A549 treated with ZK216348 at 1 μM for 4 hours (cell line): ENCODE measurements at places on chromosomes 3 and 15. TPM values are rescaled to one million over a fixed set of nuclear protein-coding genes. Genes with fewer than 3 reads are reported as not detected.

The GSK3B gene
- 24.6 to 33.6 TPM (median 28.8 TPM) in 5 replicates for total RNA-seq

The RLBP1 gene
- not detected in 5 replicates for total RNA-seq

The FRMD4B gene
- 0.56 to 1.3 TPM (median 0.78 TPM) in 5 replicates for total RNA-seq

The NEK10 gene
- total RNA-seq: 0.51 to 1.2 TPM (median 0.89 TPM) in 5 replicates

The LSAMP gene
- 0.04 to 0.49 TPM (median 0.08 TPM) in 5 replicates for total RNA-seq

The SIDT1 gene
- 0.42 to 0.90 TPM (median 0.58 TPM) in 5 replicates for total RNA-seq

The GUCA1C gene
- not detected in 5 replicates for total RNA-seq

The CFAP100 gene
- not detected in 5 replicates for total RNA-seq

The MESD gene
- total RNA-seq: 37.0 to 41.9 TPM (median 38.5 TPM) in 5 replicates

The NOX5 gene
- total RNA-seq: 0.12 to 0.41 TPM (median 0.26 TPM) in 5 replicates

The CFAP91 gene
- total RNA-seq: 0.12 to 1.4 TPM (median 0.57 TPM) in 5 replicates

The CTDSPL gene
- total RNA-seq: 10.2 to 14.7 TPM (median 13.3 TPM) in 5 replicates

The MBNL1 gene
- total RNA-seq: 43.0 to 73.2 TPM (median 58.3 TPM) in 5 replicates

The SNURF gene
- 8.4 to 16.7 TPM (median 14.6 TPM) in 5 replicates for total RNA-seq

The ENTPD3 gene
- not detected in 5 replicates for total RNA-seq

The STRC gene
- total RNA-seq: 0.06 to 0.19 TPM (median 0.11 TPM) in 5 replicates

The DUOX1 gene
- not detected in 5 replicates for total RNA-seq

The CELSR3 gene
- total RNA-seq: 2.5 to 5.7 TPM (median 5.1 TPM) in 5 replicates

The PLXND1 gene
- 66.4 to 104 TPM (median 90.5 TPM) in 5 replicates for total RNA-seq

The CTXN2 gene
- total RNA-seq: not detected in 5 replicates

The PLOD2 gene
- total RNA-seq: 75.4 to 142 TPM (median 121 TPM) in 5 replicates

The CACNA2D2 gene
- 0.15 to 0.69 TPM (median 0.66 TPM) in 5 replicates for total RNA-seq

The OSTN gene
- not detected in 5 replicates for total RNA-seq

The DCP1A gene
- total RNA-seq: 4.8 to 8.7 TPM (median 6.6 TPM) in 5 replicates

The NMNAT3 gene
- total RNA-seq: 1.0 to 2.1 TPM (median 1.7 TPM) in 5 replicates

The CSPG5 gene
- 0.89 to 1.3 TPM (median 1.1 TPM) in 5 replicates for total RNA-seq

The ARID3B gene
- total RNA-seq: 3.2 to 4.5 TPM (median 3.8 TPM) in 5 replicates

The GOLGA6A gene
- 0.06 TPM in 1 of 5 replicates, not detected in the others for total RNA-seq

The ASB14 gene
- total RNA-seq: not detected in 5 replicates

The LRRC31 gene
- total RNA-seq: not detected in 5 replicates

The GOLGA8O gene
- 0.21 to 0.61 TPM (median 0.32 TPM) in 5 replicates for total RNA-seq

The PRR20G gene
- total RNA-seq: 0.35 to 0.56 TPM (median 0.44 TPM) in 5 replicates

The TM4SF1 gene
- total RNA-seq: 858 to 1,846 TPM (median 1,288 TPM) in 5 replicates

The LINGO1 gene
- 5.3 to 12.5 TPM (median 10.7 TPM) in 5 replicates for total RNA-seq

The CRYBG3 gene
- 6.9 to 10.9 TPM (median 7.1 TPM) in 5 replicates for total RNA-seq

The PBRM1 gene
- total RNA-seq: 10.7 to 17.2 TPM (median 14.0 TPM) in 5 replicates
